ENCODE measurements at places on chromosomes 13 and 19. TPM values are rescaled to one million over a fixed set of nuclear protein-coding genes. Genes with fewer than 3 reads are reported as not detected.

DNA sequence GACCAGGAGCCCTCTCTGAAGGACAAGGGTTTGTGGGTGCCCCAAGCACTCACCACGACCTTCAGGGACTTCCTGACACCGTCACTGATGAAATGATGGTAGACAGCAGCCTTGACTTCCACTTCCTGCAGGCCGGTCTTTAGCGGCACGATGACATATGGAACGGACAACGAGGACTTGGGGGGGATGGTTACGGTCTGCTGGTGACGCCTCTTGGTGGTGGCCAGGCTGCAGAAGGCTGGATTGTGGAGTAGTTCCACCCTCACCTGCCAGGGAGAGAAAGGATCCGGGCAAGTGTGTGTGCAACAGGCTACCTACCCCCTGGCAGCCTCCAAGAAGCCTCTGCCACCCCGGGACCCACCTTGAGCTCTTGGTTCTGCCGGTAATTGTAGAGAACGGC lies 23.2 kb downstream of the C3 start:
- no peak for DNase-seq

DNA sequence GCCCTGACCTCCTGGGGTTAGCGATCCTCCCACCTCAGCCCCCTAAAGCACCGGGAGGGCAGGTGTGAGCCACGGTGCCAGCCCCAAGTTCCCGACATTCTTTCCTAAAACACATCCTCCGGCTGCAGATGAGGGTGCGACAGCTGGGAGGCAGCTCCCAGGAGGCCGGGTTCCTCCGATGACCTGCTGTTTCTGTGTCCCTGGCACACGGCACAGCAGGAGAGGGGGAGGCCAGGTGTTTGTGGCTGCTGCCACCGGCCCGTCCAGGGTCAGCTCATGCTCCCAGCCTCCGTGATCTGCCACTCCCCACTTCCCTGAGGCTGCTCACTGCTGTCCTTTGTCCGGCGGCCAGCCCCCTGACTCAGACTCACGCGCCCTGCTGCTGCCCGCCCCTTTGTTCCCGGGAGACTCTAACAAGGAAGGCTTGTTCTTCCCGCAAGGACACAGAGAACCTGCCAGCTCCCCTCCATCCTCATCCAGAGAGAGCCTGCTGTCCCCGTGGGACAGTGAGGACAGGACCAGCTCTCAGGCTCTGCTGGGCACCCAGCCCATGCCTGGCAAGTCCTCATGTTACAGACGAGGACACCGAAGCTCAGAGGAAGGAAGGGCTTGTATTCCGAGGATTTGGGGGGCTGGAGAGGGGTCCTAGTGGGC lies 10.6 kb upstream of the MADCAM1 start:
- no peak for DNase-seq

Gene FGF22
- total RNA-seq = not detected

Gene IFNL1
- not detected for total RNA-seq

DNA sequence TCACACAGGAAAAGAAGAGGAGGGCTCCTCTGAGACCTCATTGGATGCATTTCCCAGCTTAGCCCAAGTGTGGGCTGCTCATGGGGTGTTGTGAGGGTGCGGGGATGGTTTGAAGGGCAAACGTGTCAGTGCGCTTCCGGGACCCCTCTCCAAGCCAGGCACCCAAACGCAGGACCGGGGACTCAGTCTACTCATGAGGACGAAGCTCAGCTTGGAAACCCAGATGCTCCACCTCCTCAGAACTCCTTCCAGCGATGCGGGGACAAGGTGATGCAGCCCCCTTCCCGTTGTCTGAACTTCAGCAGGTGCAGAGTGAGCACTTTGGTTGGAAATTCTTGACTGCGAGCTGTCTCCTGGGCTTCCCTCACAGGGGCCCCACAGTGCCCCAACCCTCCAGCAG lies 33.1 kb upstream of the MTIF3 start:
- no peak for DNase-seq

Gene F2RL3
- 8.3 TPM for total RNA-seq

DNA sequence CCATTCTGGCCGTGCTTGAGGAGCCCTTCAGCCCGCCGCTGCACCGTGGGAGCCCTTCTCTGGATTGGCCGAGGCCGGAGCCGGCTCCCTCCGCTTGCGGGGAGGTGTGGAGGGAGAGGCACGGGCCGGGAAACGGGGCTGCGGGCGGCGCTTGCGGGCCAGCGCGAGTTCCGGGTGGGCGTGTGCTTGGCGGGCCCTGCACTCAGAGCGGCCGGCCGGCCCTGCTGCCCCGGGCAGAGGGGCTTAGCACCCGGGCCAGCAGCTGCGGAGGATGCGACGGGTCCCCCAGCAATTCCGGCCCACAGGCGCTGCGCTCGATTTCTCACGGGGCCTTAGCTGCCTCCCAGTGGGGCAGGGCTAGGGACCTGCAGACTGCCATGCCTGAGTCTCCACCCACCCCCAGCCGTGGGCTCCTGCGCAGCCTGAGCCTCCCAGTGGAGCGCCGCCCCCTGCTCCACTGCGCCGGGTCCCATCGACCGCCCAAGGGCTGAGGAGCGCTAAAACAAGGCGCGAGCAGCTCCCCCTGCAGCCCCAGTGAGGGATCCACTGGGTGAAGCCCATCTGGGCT lies 76.5 kb downstream of the PCDH20 start:
- DNase-seq = no peak

Gene CYP2F1
- not detected for total RNA-seq

Gene CHST8
- 3.2 TPM for total RNA-seq

DNA sequence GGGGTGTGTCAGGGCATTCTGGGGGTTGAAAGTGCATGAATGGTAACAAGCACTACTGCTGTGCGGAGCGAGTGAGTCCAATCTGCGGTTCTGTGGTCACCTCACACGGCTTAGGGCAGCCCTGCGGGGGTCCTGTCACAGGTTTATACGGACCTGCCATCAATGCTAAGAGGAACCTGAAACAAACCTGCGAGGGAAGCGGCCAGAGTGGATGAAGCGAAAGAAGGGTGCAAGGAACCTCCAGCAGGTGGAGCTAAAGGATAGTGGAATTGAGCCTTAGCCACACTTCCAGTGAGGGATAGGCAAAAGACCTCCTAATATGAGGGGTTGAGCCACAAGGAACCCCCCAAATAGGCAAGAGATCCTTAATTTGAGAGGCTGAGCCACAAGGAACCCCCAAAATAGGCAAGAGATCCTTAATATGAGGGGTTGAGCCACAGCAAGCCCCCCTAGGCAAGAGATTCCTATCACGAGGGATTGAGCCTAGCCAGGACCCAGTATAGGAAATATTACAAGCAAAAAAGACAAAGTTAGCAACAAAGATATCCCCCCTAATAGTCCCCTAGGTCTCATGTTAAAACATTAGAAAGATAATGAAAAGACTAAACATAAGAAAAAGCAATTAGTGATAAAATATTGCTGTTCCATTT lies 6.3 kb upstream of the ZNF69 start:
- DNase-seq = no peak

GRCh38 chr13:114027826-114028225 lies 54.0 kb upstream of the C13orf46 start:
- no peak for DNase-seq
